ENCODE measurements at places on chromosomes 4 and X.

GRCh38 chrX:115337491-115338144, 48.1 kb downstream of the LUZP4 start:
- DNase-seq: no peak

- no peak for DNase-seq
Measured at GRCh38 chr4:121923306-121923705, 28.6 kb downstream of the TRPC3 start.

GRCh38 chrX:73831500-73831899, 268.5 kb downstream of the CHIC1 start:
- no peak for DNase-seq

DNA sequence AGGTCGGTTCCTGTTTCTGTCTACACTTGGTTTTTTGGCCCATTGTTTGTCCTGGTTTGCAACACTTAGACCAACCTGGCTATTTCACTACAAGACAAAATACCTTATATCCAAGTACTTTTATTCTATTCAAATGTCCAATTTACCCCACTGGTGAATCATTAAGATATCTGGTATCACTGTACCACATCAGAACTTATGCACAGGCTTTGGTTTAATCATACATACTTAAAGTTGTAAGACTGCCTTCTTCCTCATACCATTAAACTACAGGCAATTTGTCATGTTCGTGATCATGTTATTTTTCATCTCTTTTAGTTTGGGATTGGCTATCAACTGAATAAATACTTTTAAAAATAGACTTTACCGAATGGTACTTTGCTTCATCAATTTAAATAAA, 53.0 kb upstream of the ATOH1 start:
- DNase-seq: no peak

DNA sequence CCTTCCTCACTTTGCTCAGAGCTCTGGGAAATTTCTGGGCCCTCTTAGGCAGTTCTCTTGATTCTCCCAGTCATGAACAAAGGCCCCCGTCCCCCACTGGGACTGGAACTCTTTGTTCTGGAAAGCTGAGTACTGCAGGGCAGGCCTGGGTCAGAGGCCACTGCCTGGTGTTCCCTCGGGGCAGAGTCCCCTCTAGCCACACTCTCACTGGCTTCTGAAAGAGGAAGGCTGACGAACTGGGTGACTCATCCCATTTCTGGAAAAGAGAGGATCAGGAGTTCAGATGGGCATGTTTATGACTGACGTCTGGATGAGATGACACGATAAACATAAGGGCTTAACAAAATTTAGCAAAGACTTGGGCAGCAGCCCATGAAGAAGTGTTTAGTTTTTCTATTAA, 47.7 kb downstream of the DDX3X start:
- DNase-seq: no peak

DNA sequence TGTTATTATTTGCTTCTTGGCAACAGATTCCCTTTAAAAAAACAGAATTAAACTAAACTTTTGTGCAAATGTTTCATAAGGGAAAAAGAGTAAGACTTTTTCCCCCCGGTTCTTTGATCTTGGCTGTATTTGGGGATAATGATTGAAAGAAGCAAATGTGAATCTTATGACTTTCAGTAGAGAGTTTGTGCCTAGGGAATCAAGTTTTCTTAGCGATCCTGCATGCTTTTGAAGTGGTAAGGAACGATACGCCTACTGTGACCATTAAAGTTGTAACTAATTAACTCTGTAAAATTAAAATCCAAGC, 9.0 kb downstream of the ATP10D start:
- DNase-seq: no peak

GRCh38 chrX:136896121-136896914, 15.8 kb upstream of the RBMX start:
- no peak for DNase-seq

DNA sequence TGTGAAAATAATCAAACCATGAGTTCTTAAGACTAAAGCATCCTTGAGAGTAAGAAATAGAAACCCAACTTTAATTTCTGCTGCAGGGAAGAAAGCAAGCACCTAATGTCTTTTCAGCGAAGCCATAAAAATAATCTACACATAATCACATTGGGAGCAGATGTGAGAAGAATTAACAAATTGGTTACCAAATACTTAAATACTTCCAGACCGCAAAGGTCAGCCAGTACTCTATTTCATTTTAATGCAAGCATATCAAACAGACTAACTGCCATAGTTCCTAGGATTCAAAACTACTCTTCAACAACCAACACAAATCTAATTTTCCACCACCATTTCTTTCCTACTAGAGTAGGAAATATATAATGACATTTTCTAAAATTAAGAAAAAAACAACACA, 144.8 kb upstream of the SLIT2 start:
- no peak for DNase-seq

- DNase-seq: no peak
Measured at GRCh38 chr4:165208221-165208652, 876 bp downstream of the KLHL2 start.

DNA sequence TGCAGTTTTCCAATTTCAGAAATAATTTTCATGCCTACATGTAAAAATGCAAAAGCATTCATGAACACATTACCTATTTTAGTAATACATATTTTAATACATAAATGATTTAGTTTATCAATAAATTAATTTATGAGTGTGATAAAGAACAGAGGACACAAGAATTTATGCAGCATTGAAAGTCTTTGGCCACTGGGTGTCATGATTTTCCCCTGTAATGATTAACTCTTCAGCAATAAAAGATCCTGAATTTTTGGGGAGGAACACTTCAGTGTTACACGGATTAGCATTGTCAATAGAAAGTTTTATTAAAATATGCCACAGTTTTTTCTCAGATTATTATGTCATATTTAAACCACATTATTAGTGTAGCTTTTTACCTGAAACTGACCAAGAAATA, 8.6 kb upstream of the VCX2 start:
- no peak for DNase-seq

DNA sequence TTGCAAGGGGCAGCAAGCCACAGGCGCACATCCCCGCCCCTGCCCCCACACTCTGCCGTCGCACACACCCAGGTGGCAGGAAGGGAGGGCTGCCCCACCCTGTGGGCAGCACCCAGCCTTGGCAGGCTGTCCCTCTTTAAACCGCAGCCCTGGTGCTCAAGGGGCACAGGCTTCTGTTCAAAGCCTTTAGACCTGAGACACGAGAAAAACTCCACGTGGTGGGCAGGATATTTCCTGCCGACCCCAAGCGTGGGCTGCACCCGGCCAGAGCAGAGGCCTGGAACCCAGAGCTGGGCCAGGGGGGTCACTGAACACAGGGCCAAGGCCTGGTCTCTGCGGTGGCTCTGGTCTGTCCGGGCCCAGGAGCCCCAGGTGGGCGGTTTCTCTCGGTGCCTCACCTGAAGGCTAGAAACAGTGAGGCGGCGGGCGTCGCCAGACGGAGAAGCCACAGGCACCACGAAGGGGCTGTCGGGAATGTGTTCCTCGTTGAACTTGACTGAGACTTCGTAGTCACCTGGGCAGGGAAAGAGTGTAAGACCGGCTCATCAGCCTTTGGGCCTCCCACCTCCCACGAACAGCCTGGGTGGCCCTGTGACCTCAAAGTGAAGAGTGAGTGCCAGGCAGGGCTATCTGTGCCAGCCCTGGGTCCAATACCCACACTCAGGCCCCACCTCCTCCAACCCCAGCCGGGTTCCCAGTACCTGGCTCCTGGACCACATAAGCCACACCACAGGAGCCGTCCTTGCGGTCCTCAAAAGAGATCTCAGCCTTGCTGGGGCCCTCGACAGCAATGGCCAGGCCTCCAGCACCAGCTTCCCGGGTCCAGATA, 23.0 kb downstream of the FLNA start:
- DNase-seq: no peak

GRCh38 chr4:145299380-145300076, 119.1 kb upstream of the OTUD4 start:
- no peak for DNase-seq

DNA sequence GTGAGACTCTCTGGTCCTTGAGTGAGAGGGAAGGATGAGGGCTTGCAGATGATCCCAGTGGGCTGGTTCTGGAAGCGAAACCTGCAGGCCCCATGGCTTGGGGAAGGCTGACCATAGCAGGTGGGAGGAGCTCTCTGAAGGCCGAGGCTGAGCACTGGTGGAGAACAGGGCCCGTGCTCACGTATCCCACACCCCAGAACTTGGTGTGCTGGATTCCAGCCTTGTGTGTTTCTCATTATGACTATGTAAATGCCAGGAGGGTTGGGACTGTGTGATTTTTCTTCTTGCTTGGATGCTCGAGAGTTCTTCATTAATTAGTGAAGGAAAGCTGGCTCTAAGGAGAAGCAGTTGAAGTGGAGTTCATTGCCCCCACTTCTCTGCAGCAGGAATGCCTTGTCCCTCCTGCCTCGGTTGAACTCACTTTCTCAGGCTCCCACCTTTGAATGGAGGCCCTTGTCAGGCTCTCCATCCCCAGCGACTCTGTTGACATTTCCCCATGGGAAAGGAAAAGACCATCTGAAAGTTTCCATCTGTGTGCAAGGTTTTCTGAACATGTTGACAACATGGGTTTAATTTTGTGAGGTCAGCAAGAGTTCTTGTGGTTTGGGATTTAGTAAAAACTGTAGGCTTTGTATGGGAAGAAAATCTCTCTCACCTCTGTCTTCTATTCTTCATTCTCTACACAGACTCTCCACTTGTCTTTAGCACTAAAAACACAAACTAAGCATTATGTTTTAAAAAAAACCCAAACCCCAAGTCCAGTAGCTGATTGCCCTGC, 57.7 kb downstream of the TBL1X start:
- no peak for DNase-seq

DNA sequence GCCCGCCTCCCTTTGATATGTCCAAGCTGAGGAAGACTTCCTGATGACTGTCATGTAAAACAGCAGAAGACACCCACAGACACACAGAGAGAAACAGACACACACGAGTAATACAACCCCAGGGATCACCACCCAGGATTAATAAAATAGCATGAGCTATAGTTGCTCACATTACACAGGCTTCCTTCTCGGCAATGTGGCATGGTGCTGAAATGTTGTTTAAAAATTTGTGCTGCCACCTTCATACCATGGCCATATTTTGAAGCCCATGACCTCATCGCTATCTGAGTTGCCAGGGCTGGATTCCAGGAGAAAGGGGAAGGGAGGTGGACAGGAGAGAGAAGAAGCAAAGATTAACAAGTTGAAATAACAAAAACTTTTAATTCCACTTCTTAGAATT, 111.7 kb downstream of the SYNPO2 start:
- DNase-seq: no peak

- no peak for DNase-seq
Measured at GRCh38 chrX:63746278-63746677, 38.7 kb downstream of the ARHGEF9 start.

DNA sequence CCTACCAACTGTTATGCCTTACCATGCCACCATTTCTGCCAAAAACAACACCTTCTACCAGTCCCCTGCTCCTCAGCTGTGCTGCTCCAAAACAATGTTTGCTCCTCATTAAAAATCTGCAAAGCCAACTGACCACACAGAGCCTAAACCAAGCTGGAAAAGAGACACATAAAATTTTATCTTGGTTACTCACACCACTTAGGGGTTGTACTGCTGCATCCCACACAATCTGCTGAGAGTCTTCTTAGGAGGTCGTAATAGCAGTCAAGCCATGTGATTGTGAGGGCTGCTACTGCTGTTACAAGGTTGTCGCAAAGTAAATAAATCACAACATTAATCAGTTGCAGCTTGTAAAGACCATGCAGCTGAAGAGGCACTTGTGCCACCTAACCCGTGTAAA, 607.4 kb upstream of the FAM241A start:
- no peak for DNase-seq

- no peak for DNase-seq
Measured at GRCh38 chr4:176611381-176611780, 181.3 kb downstream of the VEGFC start.

GRCh38 chrX:113747274-113747973, 836.5 kb upstream of the HTR2C start:
- no peak for DNase-seq

GRCh38 chr4:89539374-89539773, 231.8 kb upstream of the GPRIN3 start:
- no peak for DNase-seq

GRCh38 chr4:140469791-140470733, 28.0 kb downstream of the MGAT4D start:
- DNase-seq: no peak

DNA sequence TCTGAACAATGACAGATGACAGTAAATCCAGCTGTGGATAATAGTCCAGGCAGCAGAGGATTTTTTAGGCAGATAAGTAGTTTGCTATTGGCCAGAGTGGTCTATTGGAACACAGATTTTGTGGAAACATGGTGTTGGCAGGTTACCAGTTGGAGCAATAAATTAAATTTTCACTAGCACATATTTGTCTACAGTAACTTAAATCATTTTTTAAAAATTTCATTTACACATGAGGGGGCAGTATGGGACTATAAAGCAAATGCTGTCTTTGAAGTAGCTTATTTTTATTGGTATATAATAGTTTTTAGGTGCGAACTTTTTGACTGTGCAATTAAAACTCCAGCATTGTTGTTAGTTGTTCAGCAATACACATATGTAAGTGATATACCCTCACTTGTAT, 289.8 kb downstream of the ARHGAP10 start:
- no peak for DNase-seq

DNA sequence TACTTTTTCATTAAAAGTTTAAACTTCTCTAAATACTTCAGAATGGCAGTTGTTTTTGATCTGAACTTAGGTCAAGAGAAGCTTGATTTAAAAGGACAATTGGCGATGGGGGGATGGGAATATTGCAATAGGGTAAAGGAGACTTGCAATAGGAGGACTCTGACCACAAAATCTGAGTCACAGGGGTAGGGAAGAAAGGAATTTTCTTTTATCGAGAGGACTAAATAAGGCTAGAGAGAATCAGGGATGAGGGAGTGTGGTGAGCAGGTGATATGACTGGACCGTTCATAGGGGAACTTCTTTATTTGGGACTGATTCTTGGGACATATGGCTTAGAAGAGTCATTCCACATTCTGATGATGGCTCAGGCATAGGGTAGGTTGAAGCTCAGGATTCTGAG, 1260.2 kb downstream of the ADGRL3 start:
- no peak for DNase-seq

GRCh38 chr4:156971165-156971675, 379 bp downstream of the PDGFC start:
- DNase-seq: no peak

- no peak for DNase-seq
Measured at GRCh38 chrX:39367416-39367815, 566.2 kb downstream of the MID1IP1 start.

GRCh38 chr4:6472008-6472386, 417 bp downstream of the PPP2R2C start:
- DNase-seq: no peak

DNA sequence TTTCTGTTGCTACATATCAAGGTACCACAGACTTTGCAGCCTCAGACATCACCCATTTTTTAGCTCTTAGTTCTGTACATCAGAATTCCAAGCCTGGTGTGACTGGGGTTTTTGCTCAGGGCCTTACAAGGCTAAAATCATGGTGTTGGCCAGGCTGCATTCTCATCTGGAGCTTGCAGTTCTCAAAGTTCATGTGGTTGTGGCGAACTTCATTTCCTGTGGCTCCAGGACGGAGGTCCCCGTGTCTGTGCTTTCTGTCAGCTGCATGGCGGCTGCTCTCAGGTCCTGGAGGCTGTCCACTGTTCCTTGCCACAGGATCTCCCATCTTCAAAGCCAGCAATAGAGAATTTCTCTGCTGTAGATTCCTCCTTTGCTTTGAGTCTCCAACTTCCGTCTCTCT, 157.4 kb downstream of the STIM2 start:
- DNase-seq: no peak

- DNase-seq: no peak
Measured at GRCh38 chr4:7542781-7543180, 108.1 kb upstream of the PSAPL1 start.

All from SHP77 (cell line).